ENCODE measurements at places on chromosomes 5 and 9. TPM values are rescaled to one million over a fixed set of nuclear protein-coding genes. Genes with fewer than 3 reads are reported as not detected.

Gene IL4
- total RNA-seq = 2.5 TPM

DNA sequence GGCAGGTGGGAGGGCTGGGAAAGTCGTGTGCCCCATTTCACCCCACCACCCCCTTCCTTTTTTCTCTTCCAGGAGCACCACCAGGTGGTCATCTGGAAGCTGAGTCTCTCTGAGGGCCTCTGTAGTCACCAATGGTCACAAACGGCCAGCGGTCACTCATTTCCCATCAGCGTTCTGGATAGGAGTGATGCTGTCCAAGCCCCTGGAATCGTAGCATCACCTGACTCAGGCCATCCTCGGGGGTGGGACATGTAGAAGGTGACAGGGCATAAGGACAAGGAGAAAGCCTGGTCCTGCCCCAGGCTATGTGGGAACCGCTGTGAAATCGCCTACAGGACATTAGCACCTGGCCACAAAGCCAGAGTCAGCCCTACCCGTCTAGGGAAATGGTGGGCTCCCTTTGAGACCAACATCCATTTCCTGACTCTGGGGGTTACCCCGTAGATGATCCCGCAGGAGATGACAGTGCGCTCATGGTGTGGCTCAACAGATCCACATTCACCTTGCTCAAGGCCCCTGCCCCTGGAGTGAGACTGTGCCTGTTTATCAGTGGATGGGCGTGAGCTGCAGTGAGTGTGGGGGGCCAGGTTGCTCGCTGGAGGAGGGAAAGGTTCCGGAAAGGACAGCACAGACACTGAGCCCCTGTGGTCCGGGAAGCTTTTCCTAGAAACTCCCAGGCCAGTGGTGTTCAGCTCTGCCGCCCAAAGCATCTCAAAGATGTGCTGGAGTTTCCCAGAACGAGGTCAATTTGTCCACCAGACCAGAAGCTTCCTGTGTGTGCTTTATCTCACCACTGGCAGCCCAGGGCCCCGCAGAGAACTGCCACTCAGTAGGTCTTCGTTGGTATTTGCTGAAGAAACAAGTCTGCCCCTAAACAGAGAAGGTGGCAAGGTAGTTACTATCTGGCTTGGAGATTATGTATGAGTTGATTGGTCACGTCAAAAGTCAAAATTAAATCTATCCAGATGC, 61.1 kb upstream of the UNC5A start:
- no peak overlapping the region for H3K27ac ChIP-seq
- H3K36me3 ChIP-seq = no peaks in the 10 kb centered on the region
- peak; percentile 25 for DNase-seq
- H3K4me1 ChIP-seq = peaks cover 12% of the 10 kb centered on the region
- H3K4me3 ChIP-seq = no peak overlapping the region

DNA sequence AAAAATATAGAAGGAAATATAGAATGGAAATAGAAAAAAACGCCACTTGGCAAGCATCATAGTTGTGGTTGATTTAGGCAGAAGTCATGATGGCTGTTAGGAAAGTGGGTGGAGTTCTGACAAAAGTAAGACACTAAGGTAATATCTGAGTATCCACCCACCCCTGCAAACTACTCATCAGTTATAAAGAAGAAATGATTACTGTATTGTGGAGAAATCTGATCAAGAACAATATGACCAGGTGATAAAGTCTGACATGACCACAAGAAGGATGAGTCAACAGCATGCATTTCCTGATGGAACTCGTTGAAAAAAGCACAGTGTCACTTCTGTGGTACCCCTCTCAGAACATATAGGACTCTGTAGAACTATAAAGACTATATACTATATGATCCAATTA, 343.4 kb upstream of the PAPPA start:
- no peaks in the 10 kb centered on the region for H3K27me3 ChIP-seq
- no peak overlapping the region for H3K4me3 ChIP-seq
- H3K27ac ChIP-seq = no peak overlapping the region
- no peaks in the 10 kb centered on the region for H3K36me3 ChIP-seq
- no peaks in the 10 kb centered on the region for H3K4me1 ChIP-seq
- DNase-seq = no peak

GRCh38 chr5:158769696-158770095, 330.0 kb downstream of the EBF1 start:
- H3K4me3 ChIP-seq = no peak overlapping the region
- no peak for DNase-seq
- no peaks in the 10 kb centered on the region for H3K36me3 ChIP-seq
- H3K27ac ChIP-seq = no peak overlapping the region
- H3K4me1 ChIP-seq = peaks cover 2% of the 10 kb centered on the region

DNA sequence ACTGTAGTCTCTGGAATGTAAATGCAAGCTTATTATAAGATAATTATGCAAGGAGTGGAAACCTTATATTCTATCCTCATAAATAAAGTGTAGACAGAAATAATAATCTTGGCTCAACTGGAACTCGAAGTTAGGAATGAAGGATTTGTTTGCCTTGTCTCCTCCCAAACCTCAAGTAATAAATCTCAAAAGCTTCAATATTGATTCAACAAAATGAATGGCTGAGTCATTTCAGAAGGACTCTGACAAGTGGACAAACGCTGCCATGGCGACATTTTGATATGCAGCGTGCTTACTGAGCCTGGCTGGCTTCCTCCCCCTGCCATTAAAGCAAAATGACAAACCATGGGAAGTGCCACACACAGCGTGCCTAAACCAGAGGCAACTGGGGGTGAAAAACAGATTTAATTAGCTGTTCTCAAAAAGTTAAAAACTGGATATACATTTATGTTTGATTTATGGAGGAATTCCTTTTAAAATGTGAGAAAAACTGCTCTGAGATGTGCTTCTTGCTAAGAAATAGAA, 10.5 kb upstream of the ADGRV1 start:
- H3K4me1 ChIP-seq = no peaks in the 10 kb centered on the region
- DNase-seq = no peak
- H3K27ac ChIP-seq = no peak overlapping the region
- peaks cover 41% of the 10 kb centered on the region for H3K27me3 ChIP-seq

DNA sequence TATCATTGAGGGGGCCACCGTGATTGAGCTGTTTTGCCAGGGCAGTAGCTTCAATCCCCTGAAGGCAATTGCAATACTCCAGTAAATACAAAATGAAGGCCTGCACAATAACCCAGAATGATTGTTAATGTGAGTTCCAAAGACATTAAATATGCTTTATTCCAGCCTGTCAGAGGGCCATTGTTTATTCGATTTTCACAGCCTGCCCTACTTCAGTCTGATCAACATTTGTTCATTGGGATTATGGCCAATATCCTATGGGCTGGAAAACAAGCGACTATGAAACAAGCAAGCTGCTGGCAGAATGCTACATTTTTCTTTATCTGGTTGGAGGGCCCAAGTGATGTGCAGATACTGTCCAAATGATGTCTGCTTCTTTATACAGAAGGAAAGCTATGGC, 543.1 kb downstream of the TLE1 start:
- no peaks in the 10 kb centered on the region for H3K4me1 ChIP-seq
- H3K27ac ChIP-seq = no peak overlapping the region
- no peaks in the 10 kb centered on the region for H3K36me3 ChIP-seq
- H3K4me3 ChIP-seq = no peak overlapping the region
- H3K27me3 ChIP-seq = no peaks in the 10 kb centered on the region

Gene MLANA
- total RNA-seq = not detected

- H3K36me3 ChIP-seq = no peaks in the 10 kb centered on the region
- no peaks in the 10 kb centered on the region for H3K4me1 ChIP-seq
- no peak overlapping the region for H3K4me3 ChIP-seq
- DNase-seq = no peak
These were observed 103.7 kb upstream of the TLX3 start for GRCh38 chr5:171205375-171205774.

DNA sequence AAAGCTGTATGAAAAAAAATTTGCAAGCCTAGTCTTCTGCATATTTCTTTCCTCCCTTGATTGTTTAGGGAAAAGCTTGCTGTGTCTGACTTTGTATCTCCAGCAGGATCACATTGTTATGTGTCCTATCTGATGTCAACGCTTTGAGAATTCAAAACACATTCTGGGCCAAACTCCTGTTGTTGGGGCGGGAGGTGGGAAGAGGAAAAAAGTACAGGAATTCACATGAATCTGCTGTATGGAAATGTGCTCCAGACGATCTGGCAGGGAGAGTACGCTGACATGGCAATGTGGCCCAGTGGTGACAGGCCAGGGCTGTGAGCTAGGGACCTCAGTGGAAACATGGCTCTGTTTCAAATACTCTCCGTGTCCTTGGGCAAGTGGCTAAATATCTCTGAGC, 87.4 kb upstream of the GNA14 start:
- no peak overlapping the region for H3K27ac ChIP-seq
- no peaks in the 10 kb centered on the region for H3K36me3 ChIP-seq
- DNase-seq = no peak
- no peaks in the 10 kb centered on the region for H3K4me1 ChIP-seq
- no peak overlapping the region for H3K4me3 ChIP-seq

DNA sequence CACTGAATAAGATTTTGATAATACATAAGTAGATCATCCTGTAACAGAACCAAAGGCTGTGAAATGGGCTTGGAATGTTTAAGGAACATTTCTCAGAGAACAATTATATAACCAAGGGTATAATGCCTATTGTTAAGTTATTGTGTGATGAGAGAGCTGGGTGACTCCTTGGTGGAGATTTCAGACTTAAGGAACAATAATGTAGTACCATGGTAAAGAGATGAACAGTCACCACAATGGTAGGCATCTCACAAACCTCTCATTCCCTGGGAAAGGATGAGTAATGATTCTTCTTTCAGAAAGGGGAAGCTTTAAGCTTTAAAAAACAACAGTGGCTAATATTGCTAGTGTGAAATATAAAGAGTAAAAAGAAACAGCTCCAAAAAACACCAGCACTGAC, 147.4 kb downstream of the TRIM36 start:
- H3K4me1 ChIP-seq = no peaks in the 10 kb centered on the region
- DNase-seq = no peak
- peaks cover 6% of the 10 kb centered on the region for H3K27me3 ChIP-seq
- H3K4me3 ChIP-seq = no peak overlapping the region
- H3K36me3 ChIP-seq = no peaks in the 10 kb centered on the region

All from activated CD8-positive, alpha-beta memory T cell treated with anti-CD3 and anti-CD28 coated beads, Interleukin-2, amount 10 ng/mL, durations not matched to agents 7 days and 5 days (primary cell).